ENCODE measurements at places on chromosomes 12 and 14.
A peak's percentile ranks its signal among the peaks of the same experiment; 100 is the strongest.

- DNase-seq: no peak
Observed at GRCh38 chr12:24678436-24678835, 270.5 kb downstream of the BCAT1 start.

DNA sequence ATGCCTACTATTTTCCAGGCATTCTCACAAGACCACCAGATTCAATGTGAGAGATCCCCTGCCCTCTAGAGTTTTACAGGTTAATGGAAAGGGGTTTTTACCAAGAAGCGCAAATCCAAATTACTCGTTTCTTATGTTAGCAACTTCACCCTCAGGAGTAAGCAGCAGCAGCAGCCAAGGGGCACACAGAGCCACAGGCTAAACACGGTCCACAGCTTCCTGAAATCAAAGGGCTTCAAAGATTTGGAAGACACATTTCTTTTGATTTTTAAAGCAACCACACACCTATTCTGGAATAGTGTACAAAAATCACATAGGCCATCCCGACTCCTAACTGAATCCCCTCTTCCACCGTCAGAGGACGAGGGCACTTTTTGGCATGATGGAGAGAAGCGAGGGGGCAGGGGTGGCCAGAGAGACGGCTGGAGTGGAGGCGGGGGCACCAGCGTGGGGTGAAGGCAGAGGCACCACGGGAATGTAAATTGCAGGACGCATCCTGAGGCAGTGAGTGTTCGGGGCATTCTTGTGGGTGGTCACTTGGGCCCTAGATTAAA, 107.0 kb downstream of the ARF6 start:
- no peak for DNase-seq

- no peak for DNase-seq
Observed at GRCh38 chr12:122987086-122987951, 6.8 kb downstream of the ARL6IP4 start.

DNA sequence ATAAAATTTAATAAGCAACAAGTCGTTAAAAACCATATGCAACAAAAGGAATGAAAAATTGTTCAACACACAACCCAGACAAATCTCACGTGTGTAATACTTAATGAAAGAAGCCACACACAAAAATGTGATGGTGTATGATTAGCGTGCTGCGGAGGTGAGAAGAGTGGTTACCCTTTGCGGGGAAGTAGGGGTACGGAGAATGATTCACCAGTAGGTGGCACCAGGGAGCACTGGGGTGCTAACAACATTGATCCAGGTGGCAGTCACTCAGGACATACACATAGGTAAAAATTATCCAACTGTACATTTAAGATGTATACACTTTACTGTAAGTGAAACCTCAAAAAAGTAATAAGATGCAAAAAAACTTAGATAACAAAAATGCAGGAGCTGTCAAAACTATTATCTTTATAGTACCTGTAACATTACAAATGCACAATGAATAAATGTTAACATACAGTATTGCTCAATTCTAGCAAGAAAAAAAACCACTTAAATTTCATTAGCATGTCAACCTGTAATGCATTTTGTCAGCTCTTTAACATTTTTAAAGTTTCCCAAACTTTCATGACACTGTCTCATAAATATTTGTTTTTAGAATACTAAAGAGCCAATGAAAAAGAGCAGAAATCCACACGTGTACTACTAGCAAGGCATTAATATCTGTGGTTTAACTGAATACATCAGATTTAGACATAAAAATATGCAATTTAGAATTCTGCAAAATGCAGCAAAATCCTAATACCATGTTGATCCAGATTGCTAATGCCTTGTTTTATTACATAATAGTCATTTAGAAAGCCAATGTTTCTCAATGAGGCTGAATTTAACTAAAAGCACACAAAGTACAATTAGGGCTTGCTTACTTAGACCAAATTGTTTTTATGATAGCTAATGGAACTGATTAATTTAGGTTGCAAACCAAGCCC, 46.7 kb downstream of the TMCC3 start:
- DNase-seq: peak; percentile 53

DNA sequence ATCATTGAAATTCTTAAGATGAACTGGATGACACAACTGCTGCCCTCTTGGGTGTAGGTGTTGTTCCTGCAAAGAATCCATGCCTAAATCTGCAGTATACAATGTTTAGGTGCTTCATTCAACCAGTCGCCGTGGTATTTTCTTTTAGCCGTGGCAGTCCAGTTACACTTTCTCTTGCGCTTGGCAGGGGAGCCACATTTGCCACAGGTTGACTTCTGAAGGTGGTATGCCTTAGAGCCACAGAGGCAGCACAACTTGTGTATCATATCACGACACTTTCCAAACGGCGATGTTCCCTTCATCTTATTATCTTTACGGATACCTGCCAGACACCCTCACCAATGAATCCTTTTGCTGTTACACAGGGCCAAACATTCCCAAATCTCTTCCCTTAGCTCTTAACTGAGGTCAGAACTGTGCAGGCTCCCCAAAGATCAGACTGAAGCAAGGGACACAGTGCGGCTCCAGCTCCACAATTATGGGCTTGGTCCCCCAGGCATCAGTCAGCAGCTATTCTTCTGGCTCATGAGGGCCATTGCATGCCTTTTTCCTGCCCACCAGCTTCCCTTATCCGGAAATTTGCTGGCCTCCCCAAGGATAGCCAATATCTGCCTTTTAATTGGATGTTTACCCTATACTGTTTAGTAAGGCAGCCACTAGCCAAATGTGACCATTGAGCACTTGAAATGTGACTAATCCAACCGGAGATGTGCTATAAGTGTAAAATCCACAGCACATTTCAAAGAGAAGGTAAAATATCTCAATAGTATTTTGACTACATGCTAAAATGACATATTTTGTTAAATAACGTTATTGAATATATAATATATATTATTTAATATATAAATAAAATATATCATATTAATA, 50.7 kb downstream of the SENP1 start:
- no peak for DNase-seq

- DNase-seq: no peak
Observed at GRCh38 chr14:105476097-105476830, 1.6 kb downstream of the CRIP2 start.

DNA sequence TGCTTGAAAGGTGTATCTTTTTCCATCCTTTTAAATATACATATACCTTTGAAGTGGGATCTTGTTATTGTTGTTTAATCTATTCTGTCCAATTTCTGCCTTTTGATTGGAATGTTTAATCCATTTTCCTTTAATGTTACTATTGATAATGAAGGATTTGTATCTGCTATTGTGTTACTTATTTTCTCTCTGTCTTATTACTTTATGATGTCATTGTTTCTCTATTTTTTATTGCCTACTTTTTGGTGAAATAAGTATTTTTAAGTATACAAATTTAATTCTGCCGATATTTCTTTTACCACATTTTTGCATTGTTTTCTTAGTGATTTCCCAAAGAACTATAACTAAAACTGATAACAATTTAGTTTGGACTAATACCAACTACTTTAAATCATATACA, 121.8 kb downstream of the RASSF9 start:
- DNase-seq: no peak

GRCh38 chr12:92140896-92141536, 4.6 kb downstream of the BTG1 start:
- peak; percentile 39 for DNase-seq

DNA sequence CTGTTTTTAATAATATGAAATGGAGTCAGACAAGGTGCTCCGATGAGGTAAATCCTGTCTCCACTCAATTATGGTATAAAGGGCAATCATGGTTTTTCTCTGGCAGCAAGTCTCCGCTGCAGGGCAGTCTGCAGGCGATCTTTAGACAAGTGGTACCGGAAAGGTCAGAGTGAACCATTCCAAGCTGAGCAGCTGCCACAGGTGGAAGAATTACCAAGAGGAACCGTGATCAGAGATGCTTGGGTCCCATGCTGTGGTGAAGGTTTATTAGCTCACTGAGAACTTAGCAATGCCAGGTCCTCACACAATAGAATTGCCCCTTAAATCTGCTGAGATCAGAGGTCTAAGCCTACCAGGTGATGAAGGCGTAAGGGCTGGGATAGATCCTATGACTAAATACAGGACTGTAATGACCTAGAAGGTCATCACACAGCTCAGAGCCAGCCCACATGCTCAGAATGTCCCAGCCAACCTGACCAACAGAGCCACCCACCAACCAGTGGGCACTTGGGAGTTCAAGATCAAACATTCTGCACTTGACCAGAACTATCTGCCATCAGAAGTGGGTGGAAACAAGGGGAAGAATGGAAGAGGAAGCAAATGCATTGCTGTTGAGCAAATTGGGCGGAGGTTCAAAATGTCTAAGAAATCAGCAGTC, 175.2 kb upstream of the BCL2L14 start:
- DNase-seq: peak; percentile 74

DNA sequence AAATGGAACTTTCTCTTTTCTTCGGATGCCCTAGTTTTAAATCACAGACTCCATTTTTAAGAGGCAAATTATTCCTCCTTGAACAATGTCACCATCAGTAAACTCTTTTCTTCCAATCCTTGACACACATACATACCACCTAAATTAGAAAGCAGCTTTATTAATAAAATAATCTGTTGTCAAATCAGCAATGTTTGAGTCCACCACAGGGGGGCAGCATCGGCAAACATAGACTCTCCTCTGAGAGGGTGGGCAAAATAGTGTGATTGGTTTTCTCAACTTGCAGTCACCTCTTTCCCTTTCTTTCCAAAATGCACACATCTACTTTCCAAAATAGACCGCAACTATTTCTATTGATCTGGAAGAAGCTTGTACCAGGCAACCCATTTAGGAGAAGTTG, 438.4 kb upstream of the OR4E1 start:
- DNase-seq: peak; percentile 65

GRCh38 chr12:11884706-11885105, 186.0 kb upstream of the BCL2L14 start:
- DNase-seq: no peak

DNA sequence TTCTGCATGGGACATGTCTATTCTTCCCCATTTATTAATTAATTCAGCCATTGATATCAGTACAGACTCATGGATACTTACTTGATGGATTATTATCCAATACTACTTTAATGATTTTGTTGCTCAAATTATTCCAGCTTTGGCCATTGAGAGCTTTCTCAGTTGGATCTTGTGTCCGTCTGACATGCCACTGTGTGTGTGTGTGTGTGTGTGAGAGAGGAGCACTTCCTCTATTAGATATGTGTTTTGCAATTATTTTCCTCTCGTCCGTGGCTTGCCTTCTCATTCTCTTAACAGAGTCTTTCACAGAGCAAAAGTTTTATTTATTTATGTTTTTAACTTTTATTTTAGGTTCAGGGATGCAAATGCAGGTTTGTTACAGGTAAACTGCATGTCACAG, 194.2 kb downstream of the ADGRD1 start:
- DNase-seq: no peak

DNA sequence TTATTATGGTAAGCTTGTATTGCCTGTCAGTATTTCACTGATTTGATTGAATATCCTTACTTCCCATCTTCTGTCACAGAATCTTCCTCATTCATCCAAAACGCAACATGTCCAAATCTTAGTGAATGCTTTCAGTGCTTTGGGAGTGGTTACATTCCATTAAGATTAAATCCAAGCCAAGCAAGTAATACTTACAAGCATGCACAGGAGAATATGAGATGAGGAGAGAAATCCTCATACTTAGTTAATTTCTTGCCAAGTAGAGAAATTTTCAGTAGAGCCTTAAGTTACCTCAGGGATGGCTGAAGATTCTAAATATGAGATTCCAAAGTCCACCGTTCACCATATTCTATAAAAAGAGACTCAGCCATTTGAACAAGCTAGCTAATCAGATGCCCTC, 316.0 kb downstream of the RAD51B start:
- DNase-seq: no peak

GRCh38 chr14:64659366-64659765, 44.9 kb upstream of the PLEKHG3 start:
- DNase-seq: no peak

GRCh38 chr12:116918464-116918863, 7.7 kb downstream of the FBXW8 start:
- DNase-seq: peak; percentile 24

DNA sequence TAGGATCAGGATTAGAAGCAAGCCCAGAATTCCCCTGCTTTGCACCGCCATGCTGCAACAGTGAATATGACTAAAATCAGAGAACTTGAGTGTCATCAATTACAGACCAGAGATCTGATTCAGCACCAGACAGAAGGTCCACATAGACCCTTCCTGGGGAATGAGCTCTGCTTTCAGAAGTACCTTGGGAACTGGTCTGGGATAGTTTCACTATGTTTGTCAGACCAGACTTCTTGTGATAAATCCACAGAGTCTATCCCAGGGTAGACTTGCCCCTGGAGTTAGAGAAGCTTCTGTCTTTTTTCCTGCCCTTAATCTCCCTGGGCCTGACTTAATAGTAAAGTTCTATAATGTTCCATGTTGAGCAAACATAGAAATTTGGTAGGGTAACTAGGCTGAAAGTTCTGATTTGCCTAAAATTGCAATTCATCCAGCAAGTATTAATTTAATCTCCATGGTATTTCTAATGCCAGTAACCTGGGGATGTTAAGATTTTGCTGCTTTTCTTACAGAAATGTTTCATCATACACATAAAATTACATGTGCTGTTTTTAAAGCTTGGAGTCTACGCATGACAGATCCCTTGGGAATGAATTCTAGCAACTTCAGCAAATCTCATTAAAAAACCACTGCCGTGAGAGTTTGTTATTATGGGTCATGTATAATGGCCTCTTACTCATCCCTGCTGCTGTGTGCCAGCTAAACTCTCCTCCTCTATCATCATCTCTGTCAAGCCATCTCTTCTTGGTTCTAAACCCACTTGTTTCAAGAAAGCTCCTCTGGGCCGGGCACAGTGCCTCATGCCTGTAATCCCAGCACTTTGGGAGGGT, 61.3 kb upstream of the METAP2 start:
- DNase-seq: no peak

DNA sequence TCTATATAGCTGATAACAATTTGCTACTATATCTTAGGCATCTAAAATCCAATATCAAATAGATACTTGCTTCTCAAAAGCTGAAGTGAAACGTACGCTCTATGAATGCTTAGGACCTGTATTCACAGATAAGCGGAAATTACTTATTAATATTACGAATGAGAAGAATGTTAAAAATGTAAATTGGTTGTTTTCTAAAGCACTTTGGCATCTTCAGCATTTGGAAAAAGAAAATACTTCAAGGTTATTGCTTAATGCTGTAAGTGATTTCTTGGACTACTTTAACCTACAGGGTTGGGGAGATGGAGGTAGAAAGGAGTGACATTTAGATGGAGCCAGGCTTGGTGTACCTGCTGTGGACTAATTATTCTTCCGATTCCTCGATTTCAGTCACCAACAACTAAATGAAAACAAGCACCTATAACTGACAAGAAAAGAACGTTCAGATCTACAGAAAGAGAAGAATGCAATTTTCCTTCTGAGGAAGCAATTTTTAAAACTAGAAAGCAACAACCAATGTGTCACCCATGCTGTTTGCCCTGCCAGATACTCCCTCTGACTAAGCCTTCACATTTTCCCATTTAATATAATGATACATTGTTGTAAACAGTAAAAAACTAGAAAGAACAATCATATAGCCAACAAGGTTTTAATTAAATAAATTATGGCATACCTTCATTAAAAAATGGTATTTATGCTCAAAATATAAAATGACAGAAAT, 49.3 kb downstream of the SLC25A21 start:
- DNase-seq: no peak
